ENCODE measurements at places on chromosomes 6 and 20.

DNA sequence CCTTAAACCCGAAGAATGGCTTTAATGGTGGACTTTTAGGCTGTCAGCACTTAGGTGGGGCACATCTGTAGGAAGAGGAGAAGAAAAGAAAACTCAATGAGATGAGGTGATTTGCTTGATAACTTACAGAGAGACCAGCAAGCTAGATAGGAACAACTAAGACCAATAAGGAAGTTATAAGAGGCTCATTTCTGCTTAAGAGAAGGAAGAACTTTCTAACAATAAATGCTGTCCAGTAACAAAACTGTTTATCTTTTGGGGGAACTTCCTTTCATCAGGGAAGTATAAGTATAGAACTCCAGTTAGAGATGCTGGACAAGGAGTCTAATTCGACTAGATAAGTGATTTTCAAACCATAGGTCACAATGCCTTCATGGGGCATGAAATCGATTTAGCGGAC is 107.2 kb upstream of the SIRPA start:
- DNase-seq, result no peak

- DNase-seq, result no peak
These were observed at the start of gene TBXT for GRCh38 chr6:166167801-166168615. Gene TBXT, minus strand, starts transcription at chr6:166167851. Its CDS starts 260 bp downstream, at chr6:166167591.

- no peak for DNase-seq
These were observed at the start of gene CCN6 for GRCh38 chr6:112054001-112054400. Gene CCN6, plus strand, starts transcription at chr6:112054104. Its CDS starts 254 bp downstream, at chr6:112054358.

DNA sequence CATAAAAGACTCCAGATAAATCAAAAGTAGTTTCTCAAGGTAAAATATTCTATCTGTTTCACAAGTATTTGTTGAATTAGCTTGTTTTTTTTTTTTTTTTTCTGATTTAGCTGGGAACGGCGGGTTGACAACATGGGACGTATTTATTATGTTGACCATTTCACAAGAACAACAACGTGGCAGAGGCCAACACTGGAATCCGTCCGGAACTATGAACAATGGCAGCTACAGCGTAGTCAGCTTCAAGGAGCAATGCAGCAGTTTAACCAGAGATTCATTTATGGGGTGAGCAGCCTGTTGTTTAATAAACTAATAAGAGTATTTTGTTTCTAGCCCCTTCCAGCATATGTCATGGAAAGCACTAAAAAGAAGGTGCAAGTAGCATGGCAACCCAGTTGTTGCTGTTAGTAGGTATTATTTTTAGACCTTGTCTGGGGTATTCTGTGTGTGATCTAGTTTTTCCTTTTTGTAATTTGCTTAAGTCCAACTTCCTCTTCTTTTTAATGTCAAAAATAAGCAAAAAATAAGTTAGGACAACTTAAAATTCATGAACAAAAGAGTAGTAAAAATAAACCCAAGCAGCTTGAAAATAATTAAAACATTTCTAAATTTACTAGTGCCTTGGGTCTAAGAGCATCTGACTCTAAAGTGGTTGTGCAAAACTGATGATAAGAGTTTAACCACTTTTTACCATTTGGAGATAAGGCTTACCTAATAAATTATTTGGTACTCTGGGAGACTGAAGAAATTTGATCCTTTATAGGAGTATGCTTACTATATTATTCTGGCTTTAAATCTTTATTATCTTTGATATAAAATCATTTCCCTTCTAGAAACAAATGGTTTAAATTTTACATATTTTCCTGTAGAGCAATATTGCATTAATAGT is 70.8 kb upstream of the DYNLRB1 start:
- no peak for DNase-seq

DNA sequence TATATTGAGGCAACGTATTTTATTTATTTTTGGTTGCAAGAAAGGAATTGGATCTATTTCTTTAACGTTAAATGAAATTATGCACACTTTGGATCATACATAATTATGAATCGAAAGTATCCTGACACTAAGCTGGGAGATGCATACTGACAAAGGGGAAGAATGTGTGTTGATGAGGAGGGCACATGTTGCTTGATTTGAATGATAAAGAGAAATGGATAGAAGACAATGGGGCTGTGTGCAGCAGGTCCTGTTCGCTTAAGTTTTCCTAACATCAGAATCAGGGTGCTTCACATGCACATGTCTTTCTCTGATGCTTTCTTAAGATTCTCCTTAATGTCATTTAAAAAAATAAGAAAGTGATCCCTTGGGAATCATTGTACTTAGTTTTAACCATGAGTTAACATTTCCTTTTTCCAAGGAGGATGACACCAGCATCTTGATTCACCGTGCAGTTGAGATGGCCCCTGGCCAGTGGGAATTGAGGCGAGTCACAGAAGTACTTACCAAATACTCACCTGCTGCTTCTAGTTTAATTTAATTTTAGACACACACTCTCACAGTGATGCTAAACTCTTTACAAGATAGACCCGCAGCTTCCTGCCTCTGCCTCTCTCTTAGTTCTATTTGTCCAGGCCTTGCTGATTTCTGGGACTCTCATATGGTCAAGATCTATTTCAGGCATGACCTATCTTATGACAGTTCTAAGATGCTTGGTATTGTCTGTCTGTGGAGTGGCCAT is 116.5 kb downstream of the CLIC5 start:
- no peak for DNase-seq

- DNase-seq, result peak; percentile 7
These were observed 40.1 kb upstream of the DYNLRB1 start for GRCh38 chr20:34475979-34476736.

DNA sequence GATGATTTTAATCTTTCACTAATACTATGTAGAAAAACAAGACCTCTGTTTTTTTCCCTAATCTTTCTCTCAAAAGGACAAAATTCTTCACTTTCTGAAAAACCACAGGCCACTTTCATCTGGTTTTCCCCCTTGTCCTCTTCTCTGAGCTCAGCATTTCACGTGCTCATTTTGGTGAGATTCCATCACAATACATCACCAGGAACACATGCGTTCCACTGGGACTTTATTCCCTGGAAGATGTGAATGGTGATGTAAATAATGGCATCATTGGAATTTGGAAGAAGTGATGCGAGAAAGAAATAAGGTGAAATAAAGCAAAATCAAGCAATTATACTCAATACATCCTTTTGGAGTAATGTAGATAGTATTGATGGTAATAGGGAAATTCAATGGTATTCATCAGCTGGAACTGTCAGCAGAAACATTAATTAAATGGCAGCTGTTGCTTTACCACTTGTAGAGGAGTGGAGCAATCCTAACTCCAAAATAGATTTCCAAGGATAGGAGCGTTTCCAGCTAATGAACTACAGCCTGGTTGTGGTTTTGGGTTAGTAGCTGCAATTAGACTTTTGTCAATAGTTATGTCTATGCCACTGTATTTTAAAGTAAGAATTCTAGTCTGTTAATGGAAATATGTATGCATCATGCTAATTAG is 11.5 kb downstream of the FILIP1 start:
- DNase-seq, result no peak

GRCh38 chr20:15895126-15895525 is 678.1 kb downstream of the KIF16B start:
- DNase-seq, result no peak

- no peak for DNase-seq
These were observed 306.2 kb upstream of the ZFP64 start for GRCh38 chr20:52497731-52498130.

DNA sequence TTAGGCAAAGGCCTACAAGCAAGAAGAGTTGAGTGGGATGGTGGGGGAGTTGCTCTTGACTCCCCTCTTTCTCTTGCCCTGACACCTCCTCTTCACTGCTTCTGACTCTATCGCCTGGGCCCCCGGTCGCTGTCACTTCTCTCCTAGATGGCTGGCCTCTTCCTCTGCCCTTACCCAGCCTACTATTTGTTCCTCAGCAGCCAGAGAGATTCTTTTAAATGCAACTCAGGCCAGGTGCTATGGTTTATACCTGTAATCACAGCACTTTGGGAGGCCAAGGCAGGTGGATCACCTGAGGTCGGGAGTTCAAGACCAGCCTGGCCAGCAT is 4.3 kb upstream of the PDYN start:
- no peak for DNase-seq

GRCh38 chr20:23623666-23624323 is 14.0 kb downstream of the CST3 start:
- no peak for DNase-seq

DNA sequence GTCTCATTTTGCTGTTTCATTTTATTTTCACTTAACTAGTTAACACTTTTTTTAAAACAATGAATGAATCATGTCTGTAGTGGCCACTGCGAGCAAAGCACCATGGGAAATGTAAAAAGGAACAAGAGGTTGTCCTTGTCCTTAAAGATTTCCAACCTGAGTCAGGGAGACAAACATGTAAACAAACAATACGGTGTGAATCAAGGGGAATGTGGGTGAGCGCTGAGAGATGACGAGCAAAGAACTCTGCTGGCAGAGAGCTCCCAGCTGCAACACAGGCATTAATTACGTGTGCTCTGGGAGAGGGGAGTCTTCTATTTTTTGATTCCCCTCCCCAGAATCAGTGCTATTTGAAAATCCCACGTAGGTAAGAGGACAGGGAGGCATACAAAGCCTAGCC is 84.3 kb downstream of the ATXN1 start:
- no peak for DNase-seq

DNA sequence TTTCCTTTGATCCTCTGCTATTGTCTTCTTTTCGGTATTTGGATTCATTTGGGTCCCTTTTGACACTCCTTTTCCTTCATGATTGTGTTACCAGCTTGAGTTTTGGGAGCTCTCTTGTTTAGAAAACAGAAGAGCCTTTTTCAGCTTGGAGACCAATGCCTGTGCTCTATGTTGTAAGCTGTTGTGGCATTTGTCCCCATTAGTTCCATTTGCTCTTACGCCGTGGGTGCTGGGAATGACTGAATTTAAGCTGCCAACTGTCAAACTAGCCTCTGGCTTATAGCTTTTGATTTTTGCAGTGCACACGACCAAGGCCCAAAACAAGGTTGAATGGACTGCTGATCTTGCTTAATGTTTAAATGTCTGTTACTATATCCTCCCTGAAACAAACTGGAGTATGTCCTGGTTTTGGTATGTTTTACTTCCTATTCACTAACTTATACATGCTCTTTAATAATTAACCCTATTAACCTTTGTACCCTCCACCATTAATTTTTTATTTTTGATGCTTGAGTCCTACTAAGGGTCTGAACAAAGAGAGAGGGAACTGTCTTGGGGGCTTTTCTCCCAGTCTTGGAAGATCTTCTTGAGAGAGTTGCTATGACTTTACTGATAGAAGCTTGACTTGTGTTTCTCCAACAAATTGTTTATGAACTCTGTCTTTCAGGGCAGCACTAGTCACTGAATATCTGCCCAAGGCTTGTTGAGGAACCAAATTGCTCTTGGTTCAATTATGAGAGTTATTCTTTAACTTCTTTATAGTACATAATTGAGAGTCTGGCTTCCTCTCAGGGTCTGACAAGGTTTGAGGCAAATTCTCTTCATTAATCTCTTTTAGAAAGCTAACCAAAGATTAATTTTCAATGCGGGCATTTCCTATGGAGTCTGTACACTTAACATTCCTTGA is 100.3 kb upstream of the SIRPG start:
- DNase-seq, result no peak

DNA sequence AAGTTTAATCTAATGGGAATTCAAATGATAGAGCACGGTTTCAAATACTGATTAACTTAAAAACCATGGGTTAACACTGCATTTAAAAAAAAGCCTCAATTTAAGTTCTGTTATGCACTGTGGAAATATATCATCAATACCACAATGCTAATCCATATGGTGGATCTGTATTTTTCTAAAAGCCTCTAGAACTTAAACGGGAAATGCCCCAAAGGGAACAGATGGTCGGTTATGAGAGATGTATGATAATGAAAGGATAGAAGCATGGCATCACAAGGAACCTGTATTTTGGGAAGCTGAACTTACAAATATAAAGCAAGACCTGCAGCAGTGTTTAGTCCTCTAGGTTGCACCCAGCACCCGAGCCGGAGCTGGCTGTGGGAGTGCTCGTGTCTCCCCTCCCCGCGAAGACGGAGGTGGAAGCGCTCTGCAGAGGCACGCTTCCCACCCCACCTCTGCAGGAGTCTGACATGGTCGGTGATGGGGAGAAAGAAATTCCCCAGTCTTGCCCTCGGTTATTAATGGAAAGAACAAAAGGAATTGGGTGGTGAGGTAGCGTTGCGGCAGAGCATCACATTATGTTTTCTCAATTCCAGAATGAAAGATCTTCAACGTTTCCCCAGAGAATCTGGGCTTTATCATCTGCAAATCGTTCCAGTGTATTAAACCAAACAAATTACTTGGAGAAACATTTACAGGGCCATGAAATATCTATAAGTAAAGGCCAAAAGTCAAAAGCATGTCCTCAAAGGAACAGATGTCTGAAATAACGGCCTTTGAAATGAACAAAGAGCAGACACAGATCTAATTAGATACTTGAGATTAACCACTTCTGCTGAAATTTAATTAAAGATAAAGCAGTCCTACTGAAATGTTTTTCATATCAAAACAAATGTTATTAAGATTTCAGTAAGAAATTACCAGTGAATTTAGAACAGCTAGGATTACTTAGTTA is 103.1 kb upstream of the POPDC3 start:
- DNase-seq, result no peak

- DNase-seq, result no peak
These were observed 380.9 kb upstream of the RGS17 start for GRCh38 chr6:153511896-153512496.

Measured in stimulated activated CD8-positive, alpha-beta memory T cell treated with anti-CD3 and anti-CD28 coated beads, Interleukin-2, amount 100 ng/mL, for 1 hour (primary cell).